ENCODE measurements at places on chromosomes 5 and 9. TPM values are rescaled to one million over a fixed set of nuclear protein-coding genes. Genes with fewer than 3 reads are reported as not detected.

The GDNF gene
- 8.1 TPM for total RNA-seq

The SLC6A3 gene
- total RNA-seq, result not detected

The GAS1 gene
- total RNA-seq, result 8.0 TPM

The FOXD4 gene
- 0.54 TPM for total RNA-seq

The MCTP1 gene
- 1.0 TPM for total RNA-seq

The SLCO4C1 gene
- total RNA-seq, result not detected

DNA sequence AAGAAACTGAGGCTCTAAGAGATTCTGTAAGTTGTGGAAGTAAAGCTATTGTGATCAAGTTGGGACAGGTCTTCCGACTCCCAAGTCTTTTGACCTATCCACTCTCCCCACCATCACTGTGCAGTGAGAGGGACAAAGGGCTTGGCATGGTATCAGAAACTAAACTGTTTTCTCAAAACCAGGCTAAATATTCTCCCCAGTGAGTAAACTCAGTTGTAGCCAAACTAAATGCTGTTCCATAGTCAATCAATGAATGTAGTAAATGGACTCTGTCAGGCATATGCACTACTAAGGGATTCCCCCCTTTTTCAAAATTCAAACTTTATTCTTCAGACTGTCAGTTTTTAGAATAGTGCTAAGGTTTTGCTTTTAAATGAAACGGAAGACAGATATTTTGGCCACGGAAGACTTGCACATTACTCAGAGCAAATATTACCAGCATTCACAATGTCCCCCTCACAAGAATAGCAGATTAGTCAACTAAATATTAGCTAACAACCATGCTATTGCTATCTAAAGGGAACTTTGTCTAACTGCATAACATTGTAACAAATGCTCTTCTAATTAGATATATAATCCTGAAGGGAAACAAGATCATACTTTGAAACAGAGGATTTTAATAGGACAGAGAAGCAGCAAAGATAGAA is 7.1 kb downstream of the PRKAA1 start:
- no peak for DNase-seq
- H3K4me3 ChIP-seq, result peak overlapping the region; percentile 32
- H3K27me3 ChIP-seq, result no peaks in the 10 kb centered on the region
- peaks cover 55% of the 10 kb centered on the region for H3K4me1 ChIP-seq

- peak overlapping the region; percentile 29 for H3K27ac ChIP-seq
- peaks cover 14% of the 10 kb centered on the region for H3K4me1 ChIP-seq
- DNase-seq, result no peak
- peaks cover 66% of the 10 kb centered on the region for H3K36me3 ChIP-seq
- H3K27me3 ChIP-seq, result peaks cover 3% of the 10 kb centered on the region
- H3K4me3 ChIP-seq, result no peak overlapping the region
These were observed 309.1 kb downstream of the ADAMTS6 start for GRCh38 chr5:65172486-65173129.

GRCh38 chr5:136039202-136039601 is 10.4 kb downstream of the TGFBI start:
- peaks cover 44% of the 10 kb centered on the region for H3K36me3 ChIP-seq
- no peak overlapping the region for H3K4me3 ChIP-seq
- H3K27ac ChIP-seq, result no peak overlapping the region
- DNase-seq, result no peak
- H3K27me3 ChIP-seq, result no peaks in the 10 kb centered on the region

DNA sequence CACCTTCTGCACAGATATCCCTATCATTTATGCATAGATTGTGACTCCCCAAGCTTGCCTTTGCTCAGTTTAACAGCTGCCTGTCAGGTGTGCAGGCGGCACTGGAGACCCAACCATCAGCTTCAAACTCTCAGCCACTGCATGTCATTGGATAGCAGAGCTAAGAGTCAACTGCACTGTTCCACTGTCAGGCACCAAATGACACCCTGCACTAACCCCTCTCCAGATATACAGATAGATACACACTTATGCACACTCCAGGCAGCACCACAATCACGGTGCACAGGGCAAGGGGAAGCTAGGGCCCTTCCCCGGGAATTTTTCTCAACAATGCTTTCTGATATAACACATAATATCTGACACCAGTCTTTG is 142.3 kb downstream of the BNC2 start:
- peak overlapping the region; percentile 98 for H3K4me3 ChIP-seq
- H3K27ac ChIP-seq, result peak overlapping the region; percentile 86
- H3K36me3 ChIP-seq, result no peaks in the 10 kb centered on the region
- H3K27me3 ChIP-seq, result no peaks in the 10 kb centered on the region
- DNase-seq, result no peak
- H3K4me1 ChIP-seq, result peaks cover 59% of the 10 kb centered on the region

DNA sequence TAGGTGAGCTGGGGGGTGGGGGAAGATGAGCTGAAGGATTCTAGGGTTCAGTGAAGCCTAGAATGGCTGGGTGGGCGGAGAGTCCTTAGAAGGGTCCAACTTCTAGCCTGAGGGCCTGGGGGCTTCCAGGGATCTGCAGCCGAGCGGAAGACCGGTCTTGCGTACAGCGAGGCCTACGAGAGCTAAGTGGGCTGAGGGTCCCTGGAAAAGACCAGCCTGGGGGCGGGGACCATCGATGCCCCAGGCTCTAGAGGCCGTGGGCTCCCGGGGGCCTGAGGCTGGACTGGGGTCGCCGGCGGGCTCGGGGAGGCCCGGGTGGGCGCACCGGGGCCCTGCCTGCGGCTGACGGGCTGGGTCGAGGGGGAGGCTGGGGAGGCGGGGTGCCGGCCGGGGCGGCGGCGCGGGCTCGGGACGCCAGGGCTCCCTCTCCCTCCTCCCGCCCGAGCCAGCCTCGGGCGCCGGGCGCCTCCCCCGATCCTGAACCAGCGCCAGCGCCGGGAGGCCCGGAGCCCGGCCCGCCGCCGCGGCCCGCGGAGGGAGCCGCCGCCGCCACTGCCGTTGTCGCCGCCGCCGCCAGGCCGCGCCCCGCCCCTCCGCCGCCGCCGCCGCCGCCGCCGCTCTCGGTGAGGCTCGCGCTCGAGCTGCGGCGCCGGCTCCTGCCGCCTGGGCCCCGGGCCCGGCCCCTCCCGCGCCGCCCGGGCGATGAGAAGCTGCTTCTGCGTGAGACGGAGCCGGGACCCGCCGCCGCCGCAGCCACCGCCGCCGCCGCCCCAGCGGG is at the start of gene MVB12B:
TSS of gene MVB12B (plus strand) at position 602 of the 778 bp plus-strand sequence. CDS start at position 703, 101 bp downstream.
- no peak for DNase-seq
- peak within 1 kb of the TSS; percentile 57 for H3K27ac ChIP-seq
- peaks cover 8% of the 10 kb centered on the region for H3K4me1 ChIP-seq
- peak within 1 kb of the TSS; percentile 81 for H3K4me3 ChIP-seq
- H3K36me3 ChIP-seq, result peaks cover 17% of the 10 kb centered on the region

DNA sequence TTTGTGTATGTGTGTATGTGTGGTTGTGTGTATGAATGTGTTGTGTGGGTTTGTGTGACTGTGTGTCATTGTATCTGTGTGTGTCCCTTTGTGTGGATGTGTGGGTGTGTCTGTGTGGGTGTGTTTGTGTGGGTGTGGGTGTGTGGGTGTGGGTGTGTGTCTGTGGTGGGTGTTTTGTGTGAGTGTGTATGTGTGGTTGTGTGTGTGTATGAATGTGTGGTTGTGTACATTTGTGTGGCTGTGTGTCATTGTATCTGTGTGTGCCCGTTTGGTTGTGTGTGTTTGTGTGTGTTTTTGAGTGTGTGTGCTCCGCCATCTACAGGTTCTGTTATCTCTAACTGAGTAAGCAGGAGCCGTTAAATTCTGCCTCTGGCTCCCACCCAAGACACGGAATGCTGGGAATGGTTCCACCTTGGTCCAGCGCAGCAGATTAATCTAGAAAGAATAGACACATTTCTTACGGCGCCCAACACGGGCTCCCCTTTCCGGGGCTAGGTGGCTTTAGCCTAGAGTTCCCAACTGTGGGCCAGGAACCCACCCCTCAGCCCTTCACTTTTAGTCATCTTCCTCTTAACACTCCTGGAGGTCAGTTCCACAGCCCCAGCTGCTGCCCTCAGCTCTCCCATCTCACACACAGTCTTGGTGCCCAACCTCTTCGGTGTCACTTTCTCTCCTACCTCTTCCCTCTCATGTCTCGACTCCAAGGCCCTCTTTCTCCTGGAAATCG is 197.1 kb downstream of the TTLL11 start:
- H3K4me1 ChIP-seq, result peaks cover 16% of the 10 kb centered on the region
- H3K27me3 ChIP-seq, result peaks cover 2% of the 10 kb centered on the region
- peaks cover 17% of the 10 kb centered on the region for H3K36me3 ChIP-seq

GRCh38 chr9:137504432-137504777 is 45.3 kb upstream of the NSMF start:
- H3K27me3 ChIP-seq, result peaks cover 29% of the 10 kb centered on the region
- H3K4me3 ChIP-seq, result no peak overlapping the region
- peaks cover 9% of the 10 kb centered on the region for H3K4me1 ChIP-seq
- no peak overlapping the region for H3K27ac ChIP-seq
- no peak for DNase-seq

DNA sequence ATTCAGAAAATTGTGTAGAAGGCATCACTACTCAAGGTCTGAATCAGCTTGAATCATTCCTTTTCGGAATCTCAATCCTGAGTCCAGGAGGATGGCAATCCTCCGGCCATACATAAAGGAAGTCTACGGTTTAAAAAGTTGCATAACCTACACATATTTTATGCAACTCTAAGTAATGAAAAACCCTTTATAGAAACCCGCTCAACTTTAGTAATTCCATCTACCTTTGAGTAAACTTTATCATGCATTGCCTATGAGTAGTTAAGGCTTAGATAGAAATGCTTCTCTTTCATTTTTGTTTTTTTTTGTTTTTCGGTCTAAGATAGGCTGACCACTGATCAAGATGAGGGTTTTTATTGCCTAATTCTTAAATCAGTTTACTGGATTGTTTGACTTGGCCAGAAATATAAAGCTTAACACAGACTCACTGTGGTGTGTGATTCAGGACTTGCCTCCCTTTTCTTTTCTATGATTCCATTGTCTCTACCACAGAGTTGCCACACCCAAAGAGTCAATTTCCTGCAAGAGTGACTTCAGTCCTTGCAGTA is 85.0 kb downstream of the LURAP1L start:
- peak overlapping the region; percentile 88 for H3K4me3 ChIP-seq
- H3K27ac ChIP-seq, result peak overlapping the region; percentile 90
- H3K36me3 ChIP-seq, result no peaks in the 10 kb centered on the region
- H3K4me1 ChIP-seq, result peaks cover 15% of the 10 kb centered on the region
- no peaks in the 10 kb centered on the region for H3K27me3 ChIP-seq

DNA sequence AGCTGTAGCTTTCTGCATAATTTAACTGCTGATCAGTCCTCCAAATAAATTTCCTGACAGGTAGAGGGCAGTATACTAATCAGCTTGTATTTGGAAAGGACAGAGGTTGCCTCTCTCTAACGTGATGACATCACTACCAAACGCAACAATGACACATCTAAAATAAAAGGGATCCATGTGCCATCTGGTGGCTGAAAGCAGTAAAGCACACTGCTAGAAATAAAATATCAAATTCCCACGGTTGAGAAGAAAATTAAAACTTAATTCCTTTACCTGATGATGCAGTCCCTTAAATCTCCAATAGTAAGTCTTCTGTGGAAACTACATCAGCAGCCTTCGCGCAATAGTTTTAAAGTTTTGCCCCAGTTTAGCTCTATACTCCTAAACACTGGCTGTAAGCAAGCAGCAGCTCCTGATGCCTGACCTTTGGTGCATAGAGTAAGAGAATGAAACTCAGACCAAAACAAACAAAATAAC is 54.5 kb downstream of the DIAPH1 start:
- no peak overlapping the region for H3K4me3 ChIP-seq
- peaks cover 40% of the 10 kb centered on the region for H3K4me1 ChIP-seq
- H3K27me3 ChIP-seq, result no peaks in the 10 kb centered on the region
- H3K27ac ChIP-seq, result peak overlapping the region; percentile 88
- DNase-seq, result peak; percentile 98

DNA sequence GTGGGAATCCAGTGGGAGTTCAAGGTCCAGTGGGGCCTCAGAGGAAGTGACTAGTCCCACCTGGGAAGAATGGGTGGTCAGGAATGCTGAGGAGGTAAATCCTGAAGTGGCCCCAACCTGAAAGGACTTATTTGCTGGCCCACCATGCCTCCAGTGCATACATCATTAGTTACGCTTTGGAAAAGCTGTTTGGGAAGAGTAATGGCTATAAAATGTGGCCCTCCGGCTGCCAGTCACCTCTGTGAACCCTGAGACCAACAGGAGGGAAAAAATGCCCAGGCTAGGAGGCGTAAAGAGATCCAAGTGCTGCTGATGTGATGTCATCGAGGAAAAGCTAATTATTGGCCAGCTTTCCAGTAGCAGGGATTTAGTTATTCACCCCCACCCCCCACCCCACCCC is 2.7 kb upstream of the SLC26A2 start:
- no peak overlapping the region for H3K4me3 ChIP-seq
- no peaks in the 10 kb centered on the region for H3K36me3 ChIP-seq
- DNase-seq, result peak; percentile 67
- peaks cover 6% of the 10 kb centered on the region for H3K27me3 ChIP-seq
- no peak overlapping the region for H3K27ac ChIP-seq

GRCh38 chr9:8815931-8816330 is 1016.4 kb upstream of the DMAC1 start:
- no peak for DNase-seq
- no peaks in the 10 kb centered on the region for H3K4me1 ChIP-seq
- no peaks in the 10 kb centered on the region for H3K27me3 ChIP-seq
- H3K36me3 ChIP-seq, result no peaks in the 10 kb centered on the region

DNA sequence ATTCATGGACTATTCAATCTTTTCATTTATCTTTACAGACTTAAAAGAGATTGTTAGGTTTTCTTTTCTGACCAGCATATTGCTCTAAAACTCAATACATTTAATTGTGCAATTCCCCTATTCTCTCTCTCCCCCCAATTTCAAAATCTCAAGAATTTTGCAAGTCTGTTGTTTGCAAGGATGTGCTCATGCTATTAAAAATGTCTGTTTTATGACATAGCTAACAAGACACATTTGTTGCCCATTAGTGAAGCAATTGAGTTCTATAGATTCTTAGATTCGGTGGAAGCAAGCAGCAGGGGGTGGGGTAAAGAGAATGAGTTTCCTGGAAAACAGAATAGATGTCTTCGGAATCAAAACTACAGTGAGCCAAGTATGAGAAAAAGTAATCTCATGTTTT is 8.5 kb upstream of the CSNK1A1 start:
- no peaks in the 10 kb centered on the region for H3K36me3 ChIP-seq
- H3K4me1 ChIP-seq, result peaks cover 63% of the 10 kb centered on the region
- H3K27me3 ChIP-seq, result peaks cover 2% of the 10 kb centered on the region
- peak overlapping the region; percentile 42 for H3K4me3 ChIP-seq

- 0 out of 2 replicates have a peak overlapping the region, but pooled peaks have one; percentile 22 for H3K4me3 ChIP-seq
- H3K27me3 ChIP-seq, result peaks cover 6% of the 10 kb centered on the region
- DNase-seq, result peak; percentile 89
- peaks cover 29% of the 10 kb centered on the region for H3K4me1 ChIP-seq
- H3K27ac ChIP-seq, result peak overlapping the region; percentile 71
- H3K36me3 ChIP-seq, result no peaks in the 10 kb centered on the region
These were observed 313.8 kb downstream of the ENC1 start for GRCh38 chr5:74326571-74327338.

DNA sequence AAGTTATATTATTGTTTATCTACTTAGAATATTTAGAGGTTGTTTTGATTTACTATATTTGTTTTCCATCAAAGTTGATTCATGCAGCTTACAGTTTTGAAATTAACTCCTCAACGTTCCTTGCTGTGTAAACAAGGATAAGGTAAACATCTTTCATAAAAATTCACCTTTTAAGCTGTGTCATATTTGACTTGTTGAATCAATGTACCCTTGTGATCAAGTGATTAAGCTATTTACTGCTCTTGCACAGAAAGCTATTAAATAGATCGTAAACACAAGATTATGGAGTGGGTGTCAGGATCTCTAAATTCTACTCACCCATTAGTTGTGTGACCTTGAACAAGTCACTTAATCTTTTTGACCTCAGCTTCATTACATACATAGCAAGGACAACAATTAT is 2054.0 kb upstream of the NUDT12 start:
- DNase-seq, result no peak
- H3K27me3 ChIP-seq, result no peaks in the 10 kb centered on the region
- H3K4me1 ChIP-seq, result no peaks in the 10 kb centered on the region
- no peaks in the 10 kb centered on the region for H3K36me3 ChIP-seq
- H3K4me3 ChIP-seq, result no peak overlapping the region
